Dorsolateral prefrontal cortex (tissue), 122 donors: ENCODE measurements at places on chromosomes 11 and 22.

GRCh38 chr11:57476047-57476756, 15.9 kb downstream of the RTN4RL2 start:
- DNase-seq = no peak

GRCh38 chr11:127037001-127037400, 36.4 kb upstream of the KIRREL3 start:
- DNase-seq = no peak

- DNase-seq = no peak
Measured at GRCh38 chr11:118295815-118296454, 8.6 kb upstream of the CD3E start.

DNA sequence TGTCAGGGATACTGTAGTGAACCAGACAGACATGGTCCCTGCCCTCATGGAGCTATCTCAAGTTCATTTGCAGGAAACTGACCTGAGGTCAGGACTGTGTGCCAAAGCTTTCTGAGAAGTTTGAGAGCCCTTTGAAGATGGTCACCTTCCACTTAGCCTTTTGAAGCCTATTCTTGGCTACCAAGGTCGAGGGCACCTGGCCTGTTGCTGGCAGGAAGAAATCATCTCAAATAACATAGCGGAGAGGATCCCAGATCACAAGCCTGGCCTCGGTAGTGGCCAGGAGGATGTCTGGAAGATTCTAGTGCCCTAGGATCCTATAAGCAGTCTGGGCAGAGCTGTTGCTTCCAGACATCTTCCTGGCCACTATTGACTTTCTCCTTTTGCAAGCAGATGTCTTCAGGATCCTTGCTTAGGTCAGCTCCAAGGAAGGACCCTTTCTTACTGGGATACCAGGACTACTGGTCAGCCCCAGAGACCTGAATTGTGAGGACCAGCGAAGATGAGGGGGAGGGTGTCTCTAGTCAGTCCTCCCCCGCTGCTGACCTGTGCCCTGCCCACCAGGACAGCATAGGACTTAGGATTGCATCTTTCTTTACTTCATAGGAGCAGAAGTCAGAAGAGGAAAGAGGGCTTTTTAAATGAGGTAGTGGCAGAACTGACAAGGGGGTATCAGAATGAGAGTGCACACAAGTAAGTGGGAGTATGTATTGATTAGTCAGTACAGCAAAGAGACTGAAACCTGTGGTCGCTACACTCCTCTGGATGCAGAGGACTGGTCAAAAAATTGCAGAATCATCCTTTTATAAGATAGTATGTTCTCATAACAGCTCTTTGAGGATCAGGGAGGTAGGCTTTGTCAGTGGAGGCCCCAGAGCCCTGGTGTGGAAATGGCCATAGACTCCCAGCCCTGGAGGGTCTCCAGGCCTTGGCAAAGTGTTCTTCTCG, 94.8 kb downstream of the TEAD1 start:
- no peak for DNase-seq

DNA sequence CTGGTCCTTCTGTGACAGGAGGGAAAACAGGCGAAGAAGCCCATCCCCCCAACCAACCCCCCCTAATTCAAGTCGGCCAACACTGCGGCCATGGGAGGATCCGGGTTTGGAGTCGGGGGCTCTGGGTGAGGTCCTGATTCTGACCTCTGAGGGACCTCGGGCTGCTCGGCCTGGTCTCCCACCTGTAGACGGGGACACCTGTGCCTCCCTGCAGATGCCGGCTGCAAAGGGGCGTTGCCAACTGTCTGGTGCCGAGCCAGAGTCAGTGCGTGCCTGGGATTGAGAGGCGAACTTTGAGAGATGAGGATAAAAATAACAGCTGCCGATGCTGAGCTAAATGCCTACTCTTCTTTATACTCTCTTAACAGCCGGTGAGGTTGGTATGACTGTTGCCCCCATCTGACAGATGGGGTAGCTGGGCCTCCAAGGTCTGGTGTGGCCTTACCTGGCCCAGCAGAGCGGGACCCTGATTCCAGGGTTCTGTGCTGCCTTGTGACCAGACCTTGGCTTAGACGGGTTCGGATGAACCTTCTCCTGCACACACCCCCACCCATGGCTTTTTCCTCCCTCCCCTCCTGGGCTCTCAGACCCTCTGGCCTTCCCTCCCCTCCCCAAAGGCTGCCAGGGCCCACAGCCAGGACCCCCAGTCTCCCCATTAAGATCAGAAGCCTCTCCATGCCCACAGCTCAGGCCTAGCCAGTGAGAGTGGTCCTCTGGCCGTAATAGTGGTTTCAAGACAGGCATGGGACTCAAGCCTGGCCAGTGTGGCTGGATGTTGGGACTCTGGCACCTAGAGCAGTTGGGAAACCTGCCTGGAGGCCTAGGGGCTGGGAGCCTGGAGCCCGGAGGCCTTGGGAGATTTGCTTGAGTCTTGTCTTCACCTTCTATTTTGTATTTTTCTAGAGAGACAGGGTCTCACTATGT, 41.7 kb downstream of the KCNJ4 start:
- DNase-seq = no peak

- DNase-seq = no peak
Measured at GRCh38 chr11:103031834-103032233, 60.1 kb downstream of the DCUN1D5 start.

- DNase-seq = no peak
Measured at GRCh38 chr22:31578171-31578570, 81.8 kb downstream of the SFI1 start.

DNA sequence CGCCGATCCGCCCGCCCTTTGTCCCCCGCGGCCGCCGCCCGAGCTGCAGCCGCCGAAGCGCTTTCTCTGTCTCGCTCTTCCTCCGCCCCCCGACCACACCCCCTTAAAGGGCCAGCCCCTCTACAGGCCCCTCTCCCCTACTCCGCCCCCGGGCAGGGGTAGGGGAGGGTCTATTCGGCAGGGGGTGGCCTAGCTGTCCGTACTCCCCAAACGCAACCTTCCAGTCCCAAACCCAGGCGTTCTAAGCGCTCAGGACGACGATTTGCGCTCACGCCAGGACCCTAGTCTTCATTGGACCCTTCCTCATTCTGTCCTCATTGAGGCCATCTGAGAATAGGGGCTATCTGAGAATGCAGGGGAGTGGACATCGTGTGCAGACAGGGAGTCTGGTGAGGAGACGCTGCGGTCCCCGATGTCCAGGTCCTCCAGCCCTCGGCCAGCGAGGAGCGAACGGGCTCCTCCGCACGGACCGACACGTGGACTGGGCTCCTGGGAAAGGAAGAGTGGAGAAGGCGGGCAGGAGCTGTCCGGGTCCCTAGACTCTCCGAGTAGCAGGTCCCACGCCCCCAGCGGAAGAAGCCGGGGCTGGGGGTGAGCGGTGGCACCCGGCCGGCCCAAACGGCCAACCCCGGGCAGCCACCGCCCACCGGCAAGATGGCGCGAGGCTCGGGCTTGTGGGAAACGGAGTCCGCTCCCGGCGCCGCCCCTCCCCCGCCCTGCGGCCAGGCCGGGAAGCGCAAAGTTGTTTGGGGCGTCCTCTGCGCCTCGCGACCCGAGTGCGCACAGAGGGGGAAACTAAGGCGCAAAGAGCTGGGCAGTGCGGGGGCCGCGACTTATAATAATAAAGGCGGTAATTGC, at the start of gene PPP1R14B:
TSS of gene PPP1R14B (minus strand) at position 73 of the 858 bp plus-strand sequence. CDS start 270 bp downstream, outside the sequence.
- DNase-seq = peak; percentile 77

GRCh38 chr11:112255067-112255720, 5.5 kb downstream of the PLET1 start:
- no peak for DNase-seq

DNA sequence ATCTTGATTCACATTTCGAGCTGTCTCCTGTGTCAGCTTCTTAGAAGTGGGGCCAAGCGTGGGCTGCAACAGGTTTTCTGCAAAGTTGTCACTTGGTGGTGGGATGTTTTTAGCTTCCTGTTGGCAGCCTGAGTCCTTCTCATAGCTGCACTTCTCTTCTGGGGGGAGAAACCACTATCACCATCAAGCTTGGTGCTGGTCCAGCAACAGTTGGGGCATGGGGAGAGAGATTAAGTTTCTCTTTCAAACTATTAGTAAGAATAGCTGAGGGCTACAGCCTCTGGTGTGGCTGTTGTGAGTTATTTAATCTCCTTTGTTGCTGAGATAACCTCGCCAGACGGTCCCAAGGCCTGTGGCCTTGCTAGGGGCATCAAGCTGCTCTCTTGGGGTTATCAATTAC, 123.3 kb upstream of the CRYBB3 start:
- no peak for DNase-seq

DNA sequence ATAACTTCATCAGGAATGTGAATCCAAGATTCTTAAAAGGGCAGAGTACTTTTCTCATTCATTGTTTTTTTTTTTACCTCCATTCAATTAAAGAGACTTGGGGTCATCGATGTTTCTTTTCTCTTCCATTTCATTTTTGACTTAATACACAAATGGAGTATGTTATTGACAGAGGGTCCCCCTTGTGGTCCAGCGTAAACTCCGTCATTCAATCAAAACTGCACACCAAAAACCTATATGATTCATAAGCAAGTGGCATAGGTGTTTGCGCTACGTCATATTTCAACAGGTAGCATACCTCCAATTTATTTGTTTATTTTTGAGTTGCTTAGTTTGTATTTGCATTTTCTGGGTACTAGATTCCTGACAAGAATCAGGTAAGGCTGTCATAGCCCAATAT, 12.7 kb upstream of the FOLH1 start:
- no peak for DNase-seq

- DNase-seq = no peak
Measured at GRCh38 chr22:36884349-36885158, 23.7 kb downstream of the NCF4 start.

DNA sequence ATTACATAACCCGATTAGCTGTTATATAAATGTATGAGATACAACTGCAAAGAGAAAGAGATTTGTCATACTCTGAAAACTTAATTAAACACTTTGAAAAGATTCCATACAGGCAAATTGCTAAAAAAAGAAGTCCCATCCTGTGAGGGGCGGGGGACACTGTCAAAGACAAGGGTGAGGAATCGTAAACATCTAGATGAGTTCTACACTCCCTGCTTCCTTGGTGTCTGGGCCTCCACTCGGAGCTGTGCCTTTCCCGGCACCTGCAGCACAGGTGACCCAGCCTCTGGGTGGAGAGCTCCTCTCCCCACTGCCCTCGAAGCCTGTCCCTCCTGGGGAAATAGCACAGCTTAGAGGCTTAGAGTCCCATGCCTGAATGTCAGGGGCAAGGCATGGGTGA, 69.2 kb upstream of the CRYBB3 start:
- no peak for DNase-seq

GRCh38 chr11:110069158-110069737, 23.9 kb upstream of the ZC3H12C start:
- no peak for DNase-seq

DNA sequence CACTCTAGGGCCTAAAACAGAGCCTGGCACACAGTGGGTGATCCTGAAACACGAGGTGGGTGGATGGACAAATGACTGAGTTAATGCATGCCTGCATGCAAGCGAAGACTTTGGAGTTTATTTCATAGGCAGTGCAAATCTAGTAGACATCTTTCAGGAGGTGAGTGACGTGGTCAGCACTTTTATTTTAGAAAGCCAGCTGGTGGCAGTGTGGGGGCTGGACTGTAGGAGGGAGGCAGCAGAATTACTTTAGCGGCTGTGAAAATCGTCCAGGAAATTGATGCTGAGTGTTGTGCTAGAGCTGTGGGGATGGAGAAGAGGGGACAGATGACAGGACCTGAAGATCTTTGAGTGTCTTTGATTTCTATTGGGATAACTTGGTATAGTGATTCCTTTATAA, 47.1 kb downstream of the BMAL1 start:
- DNase-seq = no peak

- no peak for DNase-seq
Measured at GRCh38 chr11:131025020-131025419, 108.7 kb upstream of the SNX19 start.

DNA sequence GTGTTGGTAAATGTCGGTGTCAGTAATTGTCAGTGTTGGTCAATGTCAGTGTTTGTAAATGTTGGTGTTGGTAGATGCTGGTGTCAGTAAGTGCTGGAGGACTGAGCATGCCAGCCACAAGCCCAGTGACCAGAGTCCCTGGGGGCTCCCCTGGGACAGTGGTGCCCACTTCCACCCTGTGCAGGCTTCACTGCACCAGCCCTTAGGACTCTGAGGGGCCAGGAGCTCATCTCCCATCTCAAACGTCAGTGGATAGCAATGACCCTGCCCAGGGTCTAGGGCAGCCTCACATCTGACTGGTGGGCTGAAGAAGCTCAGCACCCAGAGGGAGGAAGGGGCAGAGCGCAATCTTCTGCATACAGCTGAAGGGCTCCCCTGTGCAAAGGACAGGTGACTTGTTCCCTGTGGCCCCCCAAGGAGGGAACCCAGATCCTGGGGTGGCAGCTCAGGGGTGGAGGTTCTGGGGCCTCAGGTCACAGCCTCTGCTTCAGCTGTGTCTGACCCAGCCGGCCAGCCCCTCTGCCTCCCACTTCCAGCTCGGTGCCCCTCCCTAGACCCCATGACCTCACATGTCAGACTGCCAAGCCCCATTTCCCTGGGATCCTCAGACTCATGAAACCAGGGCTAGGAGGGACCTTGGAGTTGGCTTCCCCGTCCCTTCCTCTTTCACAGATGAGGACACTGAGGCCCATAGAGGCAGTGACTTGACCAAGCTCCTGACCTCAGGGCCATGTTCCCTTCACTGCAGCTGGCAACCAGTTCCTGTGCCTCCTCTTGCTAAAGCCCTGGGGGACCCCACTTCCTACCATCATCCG, 138.4 kb downstream of the CRYBB2 start:
- DNase-seq = no peak

- DNase-seq = no peak
Measured at GRCh38 chr11:115623021-115623451, 118.8 kb upstream of the CADM1 start.

GRCh38 chr11:126408901-126409619, 53.6 kb downstream of the ST3GAL4 start:
- DNase-seq = no peak

- DNase-seq = no peak
Measured at GRCh38 chr11:16902781-16903378, 111.3 kb downstream of the PLEKHA7 start.

DNA sequence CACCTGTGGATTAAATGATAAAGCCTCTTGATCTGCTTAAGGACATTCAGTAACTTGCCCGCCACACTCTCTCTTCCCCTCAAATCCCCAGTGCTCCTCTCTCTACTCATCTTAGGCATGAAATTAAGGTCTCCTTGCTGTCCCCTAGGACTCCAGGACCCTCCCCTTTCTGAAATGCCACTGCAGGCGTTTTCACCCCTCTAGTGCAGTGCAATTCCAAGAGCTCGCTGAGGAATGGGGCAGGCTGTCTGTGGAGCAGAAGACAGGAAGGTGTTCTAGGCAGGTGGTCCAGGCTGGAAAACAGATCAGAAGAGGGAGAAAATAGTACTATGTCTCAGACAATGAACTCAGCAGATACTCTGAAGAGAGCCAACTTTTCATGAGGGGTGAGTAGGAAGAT, 55.8 kb upstream of the ARHGAP42 start:
- no peak for DNase-seq

DNA sequence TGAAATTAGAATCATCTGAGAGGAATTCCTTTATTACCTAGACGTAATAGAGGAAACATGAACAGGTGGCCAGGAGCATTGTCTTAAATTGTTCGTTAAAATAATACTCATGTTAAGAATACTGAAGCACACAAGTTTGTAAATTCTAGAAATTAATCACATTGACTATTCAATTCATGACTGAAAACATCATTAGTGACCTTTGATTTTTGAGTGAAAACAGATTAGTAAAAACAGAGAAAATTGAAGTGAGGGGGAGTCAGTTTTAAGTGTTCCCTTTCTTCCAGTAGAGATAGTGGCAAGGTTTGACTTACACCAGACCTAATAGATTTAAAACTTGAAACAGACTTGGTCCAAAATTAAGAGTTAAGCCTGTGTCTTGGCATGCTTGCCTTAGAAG, 1.4 kb downstream of the ZFP91 start:
- DNase-seq = no peak

- DNase-seq = no peak
Measured at GRCh38 chr11:66866511-66866986, 9.7 kb downstream of the LRFN4 start.
